Brain microvascular endothelial cell (primary cell): ENCODE measurements at places on chromosomes 11 and 22.
A peak's percentile ranks its signal among the peaks of the same experiment; 100 is the strongest.

DNA sequence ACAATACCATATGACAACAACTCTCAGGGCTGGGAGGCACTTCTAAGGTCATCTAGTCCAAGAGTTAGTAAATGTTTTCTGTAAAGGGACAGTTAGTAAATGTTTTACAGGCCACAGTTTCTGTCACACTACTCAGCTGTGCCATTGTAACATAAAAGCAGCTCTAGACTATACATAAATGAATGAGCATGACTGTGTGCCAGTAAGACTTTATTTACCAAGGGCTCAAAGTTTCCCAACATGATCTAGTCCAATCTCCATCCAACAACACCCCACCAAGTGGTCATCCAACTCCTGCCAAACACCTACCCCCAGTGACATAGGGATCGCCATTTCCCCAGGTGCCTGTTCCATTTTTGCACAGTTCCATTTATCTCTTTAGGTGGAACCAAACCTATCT lies 12.1 kb downstream of the SERGEF start:
- DNase-seq = no peak

DNA sequence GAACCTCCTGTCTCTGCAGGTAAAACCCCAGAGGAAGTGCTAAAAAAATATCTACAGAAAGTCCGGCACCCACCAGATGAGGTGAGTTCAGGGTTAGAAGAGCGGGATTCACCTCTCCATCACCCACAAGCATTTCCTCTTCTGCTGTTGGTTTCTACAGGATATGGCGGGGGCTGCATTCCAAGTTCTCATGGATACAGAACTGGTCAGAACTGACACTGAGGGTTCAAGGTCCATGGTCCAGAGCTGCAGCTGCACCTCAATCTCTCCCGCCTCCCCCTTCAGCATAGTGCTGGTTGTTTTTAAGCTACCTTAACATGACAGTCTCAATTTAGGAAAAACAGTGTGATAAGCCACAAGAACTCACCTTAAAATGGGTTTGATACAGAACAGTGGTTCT lies 19.2 kb downstream of the DTX4 start:
- no peak for DNase-seq

GRCh38 chr11:117273550-117274289 lies 17.4 kb upstream of the BACE1-AS start:
- peak; percentile 84 for DNase-seq

DNA sequence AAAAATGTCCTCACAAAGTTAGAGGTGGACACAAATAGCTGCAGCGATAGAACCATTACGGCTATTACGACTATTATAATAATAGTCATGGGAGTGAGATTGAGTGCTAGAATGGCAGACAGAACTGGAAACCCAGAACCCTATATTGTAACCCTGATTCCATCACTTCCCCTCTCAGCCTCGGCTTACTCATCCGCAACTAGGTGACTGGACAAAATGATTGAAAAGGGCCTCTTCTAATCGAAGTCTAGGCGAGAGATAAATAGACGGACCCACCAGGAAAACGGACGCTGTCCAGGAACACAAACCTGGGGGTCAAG lies 629 bp downstream of the PSMA1 start:
- DNase-seq = no peak

DNA sequence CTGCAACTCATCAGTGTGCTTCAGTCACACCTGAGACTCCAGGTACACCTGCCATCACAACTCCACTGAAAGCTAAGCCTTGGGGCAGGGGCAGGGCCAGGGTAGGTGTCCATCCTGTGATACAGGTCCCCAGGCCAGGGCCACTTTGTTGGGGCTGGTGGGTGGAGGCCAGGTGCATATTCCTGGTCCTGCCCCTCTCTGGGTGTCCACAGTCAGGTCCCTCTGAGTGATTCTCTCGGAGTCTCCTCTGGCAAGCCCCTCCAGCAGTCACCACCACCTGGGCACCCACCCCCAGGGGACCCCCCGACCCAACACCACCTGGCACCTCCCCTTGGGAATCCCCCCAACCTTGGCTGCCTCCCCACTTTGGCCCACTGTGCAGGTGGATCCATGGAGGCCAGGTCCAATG lies 9.5 kb upstream of the ACR start:
- no peak for DNase-seq

- DNase-seq = no peak
Measured at GRCh38 chr22:39658806-39659463, 88.4 kb downstream of the CACNA1I start.

- no peak for DNase-seq
Measured at GRCh38 chr11:19419808-19420207, 179.1 kb upstream of the E2F8 start.

- no peak for DNase-seq
Measured at GRCh38 chr11:95074792-95075563, 8.3 kb downstream of the SRSF8 start.

DNA sequence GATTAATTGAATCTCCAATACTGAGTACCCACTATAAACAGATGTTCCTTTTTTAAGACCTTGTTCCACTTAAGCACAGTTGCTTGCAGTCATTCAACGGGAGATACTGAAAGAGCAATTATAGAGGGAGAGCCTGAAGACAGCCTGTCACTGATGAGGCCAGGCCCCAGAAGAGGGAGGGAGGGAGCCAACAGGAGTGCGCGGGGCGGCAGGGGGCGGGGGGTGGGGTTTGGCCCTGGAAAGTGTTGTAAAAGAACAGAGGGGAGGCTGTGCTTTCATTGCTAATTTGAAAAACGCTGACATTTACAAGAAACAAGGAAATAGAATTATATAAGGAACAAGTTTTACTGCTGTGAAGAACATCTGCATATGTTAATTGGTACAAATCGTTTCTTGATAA lies 53.1 kb downstream of the MAP6 start:
- no peak for DNase-seq

DNA sequence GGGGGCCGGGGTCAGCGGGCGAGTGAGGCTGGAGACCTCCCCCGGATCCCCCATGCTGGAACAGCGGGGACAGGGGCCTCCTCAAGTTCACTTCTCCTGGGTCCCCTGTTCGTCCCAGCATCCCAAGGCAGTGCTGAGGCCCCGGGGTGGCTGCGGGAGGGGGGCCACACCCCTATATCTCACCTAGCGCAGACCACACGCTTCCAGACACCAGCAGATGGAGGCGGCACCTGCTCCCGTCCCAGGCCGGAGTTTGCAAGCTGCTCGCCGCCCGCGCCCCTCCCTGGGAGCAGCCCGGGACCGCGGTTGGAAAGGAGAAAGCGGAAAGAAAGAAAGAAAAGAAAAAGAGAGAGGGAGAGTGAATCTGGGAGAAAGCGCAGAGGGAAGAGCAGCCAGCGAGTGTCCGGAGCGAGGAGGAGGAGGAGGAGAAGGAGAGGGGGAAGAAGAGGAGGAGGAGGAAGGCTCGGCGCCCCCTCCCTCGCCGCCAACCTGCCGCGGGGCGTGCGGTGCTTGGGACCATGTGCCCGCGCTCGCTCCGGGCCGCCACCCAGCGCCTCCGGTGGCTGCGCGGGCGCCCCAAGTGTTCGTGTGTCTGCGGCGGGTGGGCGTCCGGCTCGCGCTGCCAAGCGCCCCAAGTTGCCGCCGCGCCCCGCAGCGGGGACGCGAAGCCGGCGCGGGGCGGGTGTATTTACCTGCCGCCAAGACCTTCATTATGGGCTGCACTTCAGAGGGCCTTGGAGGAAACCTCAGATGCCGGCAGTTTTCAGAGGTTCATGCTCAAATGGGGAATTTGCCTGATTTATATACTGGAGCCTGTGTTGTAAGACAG lies at the start of gene LIF:
LIF (minus strand) TSS at position 775 of the 829 bp plus-strand sequence; CDS start at position 711, 64 bp downstream.
- DNase-seq = no peak

GRCh38 chr11:69801513-69802335 lies 17.5 kb downstream of the FGF3 start:
- DNase-seq = no peak

DNA sequence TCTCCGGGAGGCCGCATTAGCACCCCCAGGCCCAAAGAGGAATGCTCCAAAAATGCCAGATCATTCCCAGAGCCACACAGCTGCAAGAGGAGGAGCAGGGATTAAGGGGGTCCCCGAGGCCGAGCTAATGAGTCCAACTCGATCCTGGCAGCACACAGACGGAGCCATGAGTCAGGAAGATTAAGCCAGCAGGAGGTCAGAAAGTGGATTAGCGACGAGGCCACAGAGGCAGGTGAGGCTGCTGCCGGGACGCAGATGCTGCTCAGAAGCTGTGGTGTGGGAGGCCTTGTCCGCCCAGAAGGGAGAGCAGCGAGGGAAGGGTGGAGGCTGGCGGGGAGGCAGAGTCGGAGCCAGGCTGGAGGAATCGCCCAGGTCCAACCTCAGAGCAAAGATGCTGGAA lies 120.5 kb downstream of the SHANK2 start:
- DNase-seq = no peak

- no peak for DNase-seq
Measured at GRCh38 chr11:62462508-62462892, 43.7 kb downstream of the SCGB1A1 start.

DNA sequence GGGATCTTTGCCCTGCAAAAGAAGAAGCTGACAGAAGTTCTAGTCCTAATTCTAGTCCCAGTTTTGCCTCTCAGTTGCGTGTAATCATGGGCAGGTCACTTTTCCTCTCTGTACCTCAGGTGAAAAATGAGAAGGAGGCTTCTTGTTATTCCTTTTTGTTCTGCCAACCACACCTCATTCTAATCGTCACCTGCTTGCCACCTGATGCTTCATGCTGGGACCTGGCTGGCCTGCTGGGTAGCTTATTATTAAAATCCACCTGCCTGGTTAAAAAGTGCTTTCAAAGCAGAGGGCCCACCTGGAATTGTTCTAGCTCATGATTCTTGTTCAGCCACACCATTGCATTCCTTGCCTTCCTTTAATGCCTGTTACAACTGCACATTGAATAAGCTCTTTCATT lies 8.4 kb upstream of the ALG8 start:
- DNase-seq = no peak

GRCh38 chr11:27894552-27894951 lies 194.3 kb upstream of the BDNF start:
- DNase-seq = no peak

- DNase-seq = peak; percentile 77
Measured at GRCh38 chr11:61893981-61894380, 2.6 kb upstream of the FADS3 start.

GRCh38 chr11:107860688-107861087 lies 2.1 kb upstream of the SLC35F2 start:
- DNase-seq = no peak

DNA sequence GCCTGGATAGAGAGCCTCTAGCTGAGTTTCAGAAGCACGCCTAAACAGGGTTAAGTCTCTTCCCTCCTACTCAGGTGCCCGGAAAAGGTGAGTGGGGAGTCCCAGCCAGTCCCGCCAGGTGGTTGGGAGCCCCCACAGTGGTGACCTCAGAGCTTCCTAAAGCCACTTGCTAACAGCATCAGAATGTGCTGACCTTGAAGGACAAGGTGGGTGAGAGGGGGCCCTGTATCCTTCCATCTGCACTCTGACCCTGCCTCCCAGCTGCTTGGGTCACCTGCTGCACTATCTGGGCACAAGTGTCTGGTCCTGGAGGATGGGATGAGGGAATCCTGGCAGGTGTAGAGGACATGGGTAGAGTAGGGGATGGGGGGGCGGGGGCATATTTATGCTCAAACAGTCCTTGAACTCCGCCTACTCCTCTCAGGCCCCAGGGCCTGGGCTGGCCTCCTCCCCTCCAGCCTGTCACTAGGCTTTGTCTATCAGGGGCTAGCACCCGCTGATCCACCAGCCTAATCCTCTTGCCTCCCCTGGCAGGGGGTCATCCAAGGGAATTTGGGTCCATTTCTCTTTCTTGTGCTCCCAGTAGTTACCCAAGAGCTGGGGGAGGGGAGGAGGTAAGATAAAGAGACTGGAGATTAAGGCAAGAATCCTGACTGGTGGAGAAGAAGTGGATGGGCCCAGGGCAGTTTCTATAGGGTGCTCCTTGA lies 3.4 kb downstream of the USP2 start:
- no peak for DNase-seq

DNA sequence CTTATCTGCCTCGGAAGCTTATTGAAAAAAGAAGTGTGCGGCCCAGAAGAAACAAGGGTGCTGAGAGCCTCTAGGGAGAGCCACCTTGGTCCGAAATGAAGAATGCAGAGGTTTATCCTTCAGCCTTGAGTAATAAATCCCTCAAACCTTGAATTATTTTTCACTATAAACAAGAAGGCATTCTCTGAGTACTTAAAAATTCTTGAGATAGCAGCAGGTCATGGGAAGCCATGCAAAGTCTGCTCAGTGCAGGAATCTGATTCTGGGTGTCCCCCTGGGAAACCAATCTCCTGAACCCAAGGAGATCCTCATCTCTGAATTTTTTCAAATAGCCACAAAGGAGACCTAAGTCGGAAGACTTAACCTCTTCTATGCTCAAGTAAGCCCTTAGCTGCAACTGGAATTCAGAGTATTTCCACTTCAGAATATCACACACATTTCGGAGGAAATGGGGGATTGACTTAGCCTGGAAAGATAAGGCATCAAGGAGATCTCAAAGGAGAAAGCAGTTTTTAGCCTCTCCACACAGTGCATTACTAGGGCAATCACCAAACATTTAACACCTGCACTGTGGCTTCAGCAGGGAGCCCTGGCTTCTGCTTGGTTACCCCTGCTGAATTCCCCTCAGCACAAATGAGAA lies 365.0 kb downstream of the ETS1 start:
- no peak for DNase-seq
